ENCODE measurements at places on chromosomes 4 and X.

GRCh38 chr4:150259861-150260567 is 181.8 kb downstream of the DCLK2 start:
- DNase-seq: no peak

- no peak for DNase-seq
Observed at GRCh38 chr4:188015025-188015940, 19.7 kb downstream of the ZFP42 start.

DNA sequence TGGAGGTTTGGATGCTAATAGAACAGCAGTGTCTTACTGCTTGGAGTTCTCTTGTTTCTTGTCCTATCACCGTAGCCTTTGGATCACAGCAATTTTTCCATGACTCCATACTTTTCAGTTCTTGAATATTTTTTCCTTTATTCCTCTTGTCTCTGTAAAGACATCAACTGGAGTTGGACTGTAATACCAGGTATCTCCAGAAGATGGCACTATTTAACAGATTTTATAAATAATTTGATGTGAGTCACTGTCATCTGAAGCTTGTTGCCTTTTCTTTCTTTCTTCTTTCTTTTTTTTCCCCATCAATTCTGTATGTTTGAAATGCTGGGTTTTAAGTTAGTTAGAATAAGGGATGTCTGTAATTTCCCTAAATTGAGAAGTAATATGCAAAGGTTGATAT is 24.1 kb downstream of the HPRT1 start:
- peak; percentile 32 for DNase-seq

GRCh38 chr4:145545031-145545430 is 63.4 kb downstream of the SMAD1 start:
- no peak for DNase-seq

DNA sequence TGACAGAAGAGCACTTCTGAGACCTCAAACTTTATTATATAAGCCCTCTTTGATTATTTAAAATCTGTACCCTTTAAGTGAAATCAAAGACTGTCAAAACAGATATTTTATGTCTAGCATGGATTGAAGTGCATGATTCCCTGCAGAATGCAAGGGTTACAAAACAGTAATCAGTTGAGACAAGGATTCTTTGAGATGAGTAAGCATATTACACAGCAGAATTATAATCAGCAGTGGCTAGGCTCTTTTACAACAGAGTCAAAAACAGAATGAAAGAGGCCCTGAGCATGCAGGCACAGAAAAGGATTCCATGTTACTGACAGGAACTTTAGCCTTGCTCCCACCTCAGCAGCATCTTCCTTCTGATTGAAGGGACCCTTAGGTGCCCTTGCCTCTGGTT is 487.9 kb upstream of the GALNT7 start:
- no peak for DNase-seq

- DNase-seq: no peak
Observed at GRCh38 chrX:104330966-104331365, 76.2 kb upstream of the ESX1 start.

DNA sequence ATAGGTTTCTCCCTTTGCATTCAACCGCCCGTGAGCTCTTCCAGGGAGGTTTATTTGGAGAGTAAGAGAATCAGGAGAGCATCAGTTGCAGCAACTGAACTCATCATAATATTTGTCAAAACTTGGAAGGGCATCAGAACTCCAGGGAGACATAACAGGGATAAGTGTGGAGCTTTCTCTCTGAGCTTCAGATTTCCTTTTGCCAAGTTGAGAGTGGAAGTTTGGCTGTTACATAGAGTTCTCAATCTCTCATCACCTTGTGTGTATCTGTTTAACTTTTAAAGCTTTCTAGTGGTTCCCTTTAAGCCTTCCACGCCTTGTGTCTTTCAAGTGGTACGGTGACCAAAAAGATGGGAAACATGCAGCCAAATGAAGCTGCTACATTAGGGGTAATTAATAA is 18.8 kb downstream of the BMP3 start:
- no peak for DNase-seq

GRCh38 chr4:84324303-84325245 is 174.5 kb downstream of the NKX6-1 start:
- no peak for DNase-seq

- no peak for DNase-seq
Observed at GRCh38 chrX:13688384-13688957, 457 bp upstream of the RAB9A start.

- DNase-seq: no peak
Observed at GRCh38 chr4:70399319-70399718, 1.6 kb downstream of the OPRPN start.

- DNase-seq: no peak
Observed at GRCh38 chr4:28488021-28488420, 1627.4 kb downstream of the STIM2 start.

- no peak for DNase-seq
Observed at GRCh38 chrX:154321152-154321551, 25.6 kb downstream of the TKTL1 start.
